Mammary epithelial cell (primary cell): ENCODE measurements at places on chromosomes 2 and 18.

GRCh38 chr2:25929789-25930473 lies 51.6 kb upstream of the ASXL2 start:
- no peak for DNase-seq

GRCh38 chr2:64989982-64990614 lies 899 bp downstream of the SLC1A4 start:
- DNase-seq: no peak

GRCh38 chr2:113112871-113113270 lies 14.5 kb upstream of the IL1RN start:
- DNase-seq: no peak

DNA sequence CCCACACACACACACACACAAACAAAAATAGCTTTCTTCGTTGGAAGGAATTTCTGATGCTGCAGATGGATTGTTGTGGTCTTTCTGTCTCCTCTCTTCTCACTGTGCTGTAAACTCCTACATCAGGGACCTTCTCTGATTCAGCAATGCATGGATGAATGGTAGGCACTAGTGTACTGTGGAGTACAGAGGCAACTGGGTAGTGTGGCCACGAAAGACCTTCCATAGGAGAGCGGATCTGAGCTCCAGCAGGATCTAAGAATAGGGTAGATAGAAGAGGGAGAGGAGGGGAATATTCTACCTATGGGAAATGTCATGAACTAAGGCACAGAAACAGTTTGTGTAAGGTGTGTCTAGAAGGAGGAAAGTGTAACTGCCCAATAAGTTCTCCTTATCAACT lies 266.8 kb downstream of the MYCN start:
- DNase-seq: no peak

GRCh38 chr2:142973822-142974207 lies 96.4 kb downstream of the KYNU start:
- peak; percentile 89 for DNase-seq

DNA sequence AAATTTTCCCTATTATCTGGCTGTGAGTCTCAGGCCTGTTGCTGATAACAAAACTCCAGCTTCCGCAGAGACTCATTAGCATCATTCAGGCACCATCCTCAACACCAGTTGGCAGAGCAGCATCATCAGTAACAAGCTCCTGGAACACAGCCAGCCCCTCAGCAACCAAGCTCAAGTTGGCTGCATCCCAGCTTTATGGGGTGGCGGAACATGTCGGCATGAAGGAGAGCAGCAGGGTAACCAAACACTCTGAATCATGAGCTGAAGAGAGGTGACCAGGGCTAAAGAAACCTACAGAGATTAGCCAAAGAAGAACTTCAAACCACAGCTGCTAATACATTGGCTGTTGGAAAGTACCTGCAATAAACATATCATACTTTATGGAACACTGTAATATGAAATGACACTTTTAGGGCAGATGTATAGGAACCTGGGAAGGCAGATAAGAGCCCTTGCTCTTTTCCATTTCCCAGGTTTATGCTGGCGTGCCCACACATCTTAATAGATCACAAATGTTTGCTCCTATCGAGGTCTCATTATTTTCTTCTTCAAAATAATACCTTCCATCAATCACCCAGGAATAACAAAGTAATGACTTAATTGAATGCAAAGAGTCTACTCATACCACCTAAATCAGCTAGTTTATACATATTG lies 63.8 kb downstream of the PDE11A start:
- DNase-seq: peak; percentile 73

GRCh38 chr2:64914735-64915509 lies 74.3 kb upstream of the SLC1A4 start:
- no peak for DNase-seq

- peak; percentile 99 for DNase-seq
Observed at GRCh38 chr18:32383050-32383819, 87.4 kb downstream of the GAREM1 start.

GRCh38 chr2:37774976-37775907 lies 103.8 kb upstream of the CDC42EP3 start:
- peak; percentile 32 for DNase-seq

DNA sequence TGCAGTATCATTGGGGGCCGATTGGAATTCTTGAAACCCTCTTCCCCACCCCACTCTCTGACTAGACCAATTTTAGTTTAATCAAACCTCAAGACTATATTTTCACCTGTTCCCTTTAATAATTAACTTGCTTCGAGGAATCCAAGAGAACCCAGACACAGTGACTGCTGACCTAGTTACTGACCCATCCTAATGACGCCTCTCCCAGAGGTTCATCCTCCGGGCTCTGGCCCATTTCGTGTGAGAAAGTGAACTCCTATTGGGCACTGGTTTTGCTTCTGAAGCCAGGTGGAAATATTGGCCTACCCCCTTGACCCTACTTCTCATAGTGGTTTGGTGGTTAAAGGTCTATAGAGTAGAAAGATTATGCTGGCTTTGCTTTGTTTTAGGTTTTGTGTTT lies 39.9 kb downstream of the RPL37A start:
- DNase-seq: no peak

GRCh38 chr2:162746310-162746709 lies 92.3 kb downstream of the KCNH7 start:
- no peak for DNase-seq

GRCh38 chr2:28292491-28292890 lies 100.2 kb upstream of the FOSL2 start:
- DNase-seq: no peak

DNA sequence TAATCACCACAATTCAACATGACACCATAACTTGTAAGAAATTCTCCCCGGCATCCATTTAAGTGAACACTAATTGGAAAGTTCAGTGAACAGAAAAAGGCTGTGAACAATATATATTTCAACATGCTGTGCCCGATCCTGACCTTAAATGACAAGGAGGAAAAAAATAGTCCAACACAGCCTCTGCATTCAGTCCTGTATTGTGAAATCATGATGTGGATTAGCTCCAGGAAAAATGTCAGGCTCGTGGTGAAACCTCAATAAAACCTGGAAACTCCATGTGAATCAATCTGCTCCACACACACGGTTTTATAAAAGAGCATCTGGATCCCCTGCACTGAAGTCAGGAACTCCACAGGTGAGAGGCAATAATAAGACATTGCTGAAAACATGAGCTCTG lies 145.4 kb upstream of the SPOPL start:
- DNase-seq: peak; percentile 83

DNA sequence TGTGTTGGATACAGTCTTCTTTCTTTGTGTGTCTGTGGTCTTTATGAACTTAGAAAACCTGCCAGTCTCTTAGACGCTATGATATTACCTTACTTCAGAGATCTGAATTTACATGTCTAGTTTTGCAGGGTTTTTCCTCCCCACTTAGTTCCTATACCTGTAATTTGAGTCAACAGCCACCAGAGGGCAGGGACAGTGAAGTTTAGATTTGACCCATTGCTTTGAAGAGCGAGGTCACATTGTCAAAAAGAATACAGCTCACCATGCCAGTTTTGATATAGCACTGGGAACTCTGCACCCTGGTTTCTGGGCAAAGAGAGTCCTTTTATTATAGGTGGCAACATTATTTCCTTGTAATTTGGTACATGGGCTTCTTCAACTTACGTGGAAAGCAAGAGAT lies 102.3 kb downstream of the MAPK4 start:
- peak; percentile 5 for DNase-seq

- DNase-seq: no peak
Observed at GRCh38 chr2:156505696-156506095, 69.5 kb downstream of the GPD2 start.

DNA sequence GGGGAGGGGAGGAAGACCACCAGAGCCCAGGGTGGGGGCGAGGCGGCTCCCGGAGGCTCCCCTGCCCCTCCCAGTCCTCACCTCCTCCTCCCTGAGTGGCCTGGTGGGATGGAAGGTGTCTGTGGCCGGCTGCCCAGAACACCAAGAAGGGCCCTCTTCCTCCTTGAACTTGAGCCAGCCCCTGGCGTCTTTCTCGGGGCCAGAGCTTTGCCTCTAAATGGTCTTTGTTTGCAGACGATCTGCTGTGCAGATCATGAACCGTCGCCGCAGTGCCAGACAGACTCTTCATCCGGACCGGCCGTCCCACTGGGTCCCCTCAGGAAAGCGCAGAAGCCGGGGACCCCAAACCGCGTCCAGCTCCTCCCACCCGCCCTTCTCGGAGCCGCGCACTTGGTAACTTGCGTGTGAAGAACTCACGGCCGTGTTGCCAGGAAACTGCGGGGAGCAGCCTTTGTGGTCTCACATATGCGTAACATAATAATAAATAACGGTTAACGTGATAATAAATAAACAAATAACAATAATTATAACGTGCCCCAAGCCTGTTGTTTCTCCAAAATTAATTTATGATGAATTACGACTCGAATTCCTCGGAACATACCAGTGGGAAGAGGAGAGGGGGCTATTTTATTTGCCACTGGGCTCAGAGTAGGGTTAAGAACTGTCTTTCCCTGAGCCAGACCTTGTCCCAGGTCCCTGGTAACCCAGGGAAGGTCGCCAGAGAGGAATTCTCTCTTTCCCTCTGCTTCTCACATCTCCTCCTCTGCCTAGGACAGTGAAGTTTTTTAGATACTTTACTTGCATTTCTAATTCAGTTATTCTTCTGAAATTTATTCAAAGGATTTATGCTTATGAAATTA lies 41.0 kb downstream of the PTGR3 start:
- no peak for DNase-seq

DNA sequence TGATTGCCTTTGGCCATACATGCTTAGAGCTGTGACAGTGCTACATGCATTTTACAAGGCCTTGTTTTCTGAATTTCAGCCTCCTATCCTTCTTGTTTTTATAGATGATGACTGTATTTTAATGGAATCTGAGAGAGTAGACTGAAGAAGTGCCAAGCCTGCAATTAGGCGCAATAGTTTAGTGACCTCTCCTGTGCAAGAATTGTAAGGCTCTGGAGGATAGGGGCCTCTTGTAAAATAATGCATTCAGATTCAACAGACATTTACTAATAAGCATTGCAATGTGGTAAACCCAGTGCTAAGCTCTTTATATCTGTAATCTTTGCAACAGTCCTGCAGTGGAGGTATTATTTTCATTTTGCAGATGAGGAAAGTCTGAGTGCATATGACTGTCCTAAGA lies 105.5 kb downstream of the TDRD15 start:
- DNase-seq: no peak

DNA sequence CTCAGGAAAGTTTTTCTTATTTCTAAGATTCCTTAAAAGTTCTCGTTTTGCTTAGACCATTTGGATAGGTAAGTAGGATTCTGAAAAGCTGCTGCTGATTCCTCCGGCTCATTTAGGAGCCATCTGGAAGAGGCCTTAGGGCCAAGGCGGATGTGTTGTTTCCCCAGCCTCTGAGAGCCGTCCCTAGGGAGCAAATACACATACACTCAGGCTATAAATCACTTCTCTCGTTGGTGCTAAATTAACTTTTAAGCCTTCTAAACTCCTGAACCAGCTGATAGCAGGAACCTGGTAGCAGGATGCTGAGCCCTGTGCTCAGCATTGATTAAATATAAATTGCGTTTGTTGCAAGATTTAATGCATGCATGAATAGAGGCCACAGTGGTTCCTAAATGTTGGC lies 109.8 kb downstream of the ADCYAP1 start:
- no peak for DNase-seq

DNA sequence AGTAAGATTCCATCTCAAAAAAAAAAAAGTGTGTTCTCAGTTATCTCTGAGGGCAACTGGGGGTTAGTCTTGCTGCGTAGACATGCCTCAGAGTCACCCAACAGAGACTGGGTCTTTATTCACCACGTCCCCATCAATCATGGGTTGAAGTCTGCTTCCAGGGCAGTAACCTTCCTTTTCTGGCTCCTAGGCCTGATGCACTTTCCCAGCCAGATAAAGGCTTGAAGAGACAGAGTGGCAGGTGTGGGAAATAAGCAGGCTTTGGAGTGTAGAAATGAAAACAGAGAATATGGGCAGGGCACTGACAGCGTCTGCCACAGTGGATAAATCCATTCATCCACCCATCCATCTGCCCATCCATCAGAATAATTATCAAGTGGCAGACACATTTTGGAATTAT lies 134.1 kb upstream of the LGALSL start:
- DNase-seq: no peak

GRCh38 chr2:232444409-232445148 lies 11.4 kb upstream of the ALPI start:
- DNase-seq: peak; percentile 54

- DNase-seq: no peak
Observed at GRCh38 chr2:54641988-54642387, 81.5 kb upstream of the EML6 start.

GRCh38 chr2:172038121-172038520 lies 38.4 kb downstream of the METAP1D start:
- no peak for DNase-seq

- DNase-seq: no peak
Observed at GRCh38 chr18:33034945-33035344, 262.1 kb upstream of the KLHL14 start.

DNA sequence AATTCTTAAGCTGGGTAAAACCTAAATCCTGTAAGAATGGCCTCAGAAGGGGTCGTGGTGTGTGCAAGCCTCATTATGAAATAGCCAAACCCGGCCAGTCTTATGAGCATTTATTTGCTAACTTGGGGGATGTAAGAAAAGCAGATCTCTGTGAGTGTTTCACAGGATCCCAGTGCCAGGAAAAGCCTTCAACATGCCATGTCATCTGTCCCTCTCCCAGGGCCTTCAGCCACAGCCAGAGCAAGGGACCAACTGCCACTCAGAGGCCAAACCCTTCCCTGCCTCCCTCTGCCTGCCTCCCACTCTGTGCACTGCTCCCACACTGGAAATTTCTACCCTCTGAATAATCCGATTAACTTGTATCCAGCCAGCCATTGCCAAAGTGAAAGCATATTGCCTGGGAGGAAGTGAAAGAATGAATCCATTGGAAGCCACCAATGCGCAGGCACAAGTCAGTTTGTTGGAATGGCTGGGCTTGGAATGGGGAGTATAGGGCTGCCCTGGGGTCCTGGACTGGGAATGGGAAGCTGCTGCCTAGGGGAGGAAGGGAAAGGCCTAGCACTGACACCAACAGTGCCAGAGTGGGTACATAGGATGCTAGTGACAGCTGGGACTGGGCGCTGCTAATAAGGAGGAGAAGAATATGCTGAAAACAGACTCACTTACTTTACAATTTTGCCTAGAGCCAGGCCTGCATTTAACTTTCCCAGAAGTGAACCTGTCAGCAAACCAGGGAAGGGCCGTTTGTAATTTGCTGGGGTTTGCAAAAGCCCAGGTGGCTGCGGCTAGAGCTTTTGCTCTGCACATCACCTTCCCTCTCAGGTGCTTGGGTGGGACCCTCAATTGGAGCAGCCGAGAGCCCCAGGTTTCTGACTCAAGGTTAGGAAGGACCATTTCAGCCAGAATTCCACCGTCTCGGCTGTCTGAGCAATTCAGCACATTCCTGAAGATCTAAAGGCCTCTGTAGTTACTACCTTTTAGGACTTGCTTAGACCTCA lies 146.6 kb upstream of the NCK2 start:
- no peak for DNase-seq

- peak; percentile 90 for DNase-seq
Observed at GRCh38 chr2:62287899-62288880, 92.3 kb downstream of the B3GNT2 start.

DNA sequence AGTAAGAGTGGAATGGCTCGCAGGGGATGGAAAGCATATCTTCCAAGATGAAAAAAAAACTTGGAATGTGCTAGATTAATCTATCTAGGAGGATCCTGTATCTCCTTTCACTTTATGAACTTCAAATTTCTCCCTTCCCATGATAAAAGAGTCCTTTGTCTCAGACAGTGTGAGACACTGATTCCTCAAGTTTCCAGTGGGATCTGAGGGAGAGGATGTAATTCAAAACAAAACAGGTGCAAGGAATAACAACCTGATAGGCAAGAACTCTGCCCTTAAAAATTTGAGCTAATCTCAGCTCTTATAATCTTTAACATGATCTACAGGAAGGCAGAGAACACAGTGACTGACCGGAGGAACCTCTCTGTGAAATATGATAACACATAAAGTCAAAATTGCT lies 162.0 kb upstream of the ZFP36L2 start:
- no peak for DNase-seq
